ENCODE measurements at places on chromosomes 1 and 21. TPM values are rescaled to one million over a fixed set of nuclear protein-coding genes. Genes with fewer than 3 reads are reported as not detected.
A peak's percentile ranks its signal among the peaks of the same experiment; 100 is the strongest.

- H3K27ac ChIP-seq, result no peak overlapping the region
- H3K4me3 ChIP-seq, result no peak overlapping the region
- H3K4me1 ChIP-seq, result no peaks in the 10 kb centered on the region
- DNase-seq, result peak; percentile 59
- H3K27me3 ChIP-seq, result no peaks in the 10 kb centered on the region
Measured at GRCh38 chr1:30635391-30635975, 87.9 kb downstream of the MATN1 start.

GRCh38 chr1:7265771-7266371, 480.6 kb downstream of the CAMTA1 start:
- no peaks in the 10 kb centered on the region for H3K36me3 ChIP-seq
- H3K27ac ChIP-seq, result no peak overlapping the region
- H3K27me3 ChIP-seq, result no peaks in the 10 kb centered on the region
- no peak overlapping the region for H3K4me3 ChIP-seq
- no peak for DNase-seq

DNA sequence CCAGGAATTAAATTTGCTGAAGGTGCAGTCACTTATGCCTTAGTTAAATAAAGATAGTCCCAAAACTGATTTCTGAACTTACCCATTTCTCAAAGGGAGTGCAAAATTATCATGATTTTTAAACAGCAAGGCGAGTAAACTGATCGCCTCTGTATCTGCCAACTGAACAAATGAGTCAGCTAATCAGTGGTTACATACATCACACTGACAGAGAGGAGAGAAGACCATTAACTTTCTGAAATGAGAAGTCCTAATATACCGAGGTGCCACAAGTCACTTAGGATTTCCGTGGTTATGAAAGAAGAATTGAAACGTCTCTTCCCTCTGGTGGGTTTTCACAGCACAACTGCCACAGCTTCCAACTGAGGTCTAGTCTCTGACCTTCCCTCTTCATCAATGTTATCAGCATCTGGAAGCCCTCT, 400.7 kb downstream of the SMYD3 start:
- DNase-seq, result no peak
- H3K36me3 ChIP-seq, result no peaks in the 10 kb centered on the region
- no peak overlapping the region for H3K27ac ChIP-seq
- no peaks in the 10 kb centered on the region for H3K4me1 ChIP-seq
- H3K4me3 ChIP-seq, result no peak overlapping the region

- no peak overlapping the region for H3K4me3 ChIP-seq
- H3K27me3 ChIP-seq, result no peaks in the 10 kb centered on the region
- no peak overlapping the region for H3K27ac ChIP-seq
- H3K36me3 ChIP-seq, result peaks cover 3% of the 10 kb centered on the region
- H3K4me1 ChIP-seq, result peaks cover 2% of the 10 kb centered on the region
- DNase-seq, result no peak
Measured at GRCh38 chr1:111474106-111474505, 322 bp downstream of the C1orf162 start.

DNA sequence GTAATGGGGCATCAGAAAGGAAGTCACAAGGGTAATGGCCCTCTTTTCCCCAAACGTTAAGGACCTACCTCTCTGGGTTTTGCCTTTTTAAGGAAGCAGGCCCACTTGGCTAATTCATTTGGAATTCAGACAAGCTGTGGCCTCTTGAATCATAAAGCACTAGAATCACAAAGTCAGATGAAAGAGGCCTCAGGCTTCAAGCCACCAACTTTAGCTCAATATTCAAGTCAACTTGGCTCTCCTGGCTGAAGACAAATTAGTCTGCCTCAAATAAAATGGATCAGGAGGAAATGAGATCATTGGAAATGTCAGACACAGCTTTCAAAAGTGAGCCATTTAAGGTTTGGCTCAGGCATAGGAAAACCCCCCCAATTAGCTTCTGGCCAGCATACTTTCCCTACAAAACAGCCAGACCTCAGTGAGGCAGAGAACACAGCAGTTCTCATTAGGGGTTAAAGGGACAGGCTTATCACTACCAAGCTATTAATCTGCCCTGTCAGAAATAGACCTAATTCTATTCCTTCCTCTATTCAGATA, 34.3 kb downstream of the SLC35D1 start:
- no peak for DNase-seq
- no peaks in the 10 kb centered on the region for H3K27me3 ChIP-seq
- no peaks in the 10 kb centered on the region for H3K36me3 ChIP-seq

MUTYH gene
- total RNA-seq, result 19.8 TPM

- H3K27me3 ChIP-seq, result no peaks in the 10 kb centered on the region
- no peak overlapping the region for H3K27ac ChIP-seq
- H3K4me1 ChIP-seq, result no peaks in the 10 kb centered on the region
- H3K4me3 ChIP-seq, result no peak overlapping the region
- peak; percentile 23 for DNase-seq
Measured at GRCh38 chr1:4017636-4018365, 117.7 kb upstream of the C1orf174 start.

- no peaks in the 10 kb centered on the region for H3K4me1 ChIP-seq
- DNase-seq, result no peak
- H3K27me3 ChIP-seq, result no peaks in the 10 kb centered on the region
- no peaks in the 10 kb centered on the region for H3K36me3 ChIP-seq
- H3K27ac ChIP-seq, result no peak overlapping the region
Measured at GRCh38 chr1:44049839-44050238, 18.6 kb upstream of the SLC6A9 start.

FAM163A gene
- total RNA-seq, result not detected

FAAH gene
- total RNA-seq, result 7.3 TPM

- H3K4me3 ChIP-seq, result no peak overlapping the region
- H3K4me1 ChIP-seq, result peaks cover 3% of the 10 kb centered on the region
- H3K27ac ChIP-seq, result no peak overlapping the region
- H3K27me3 ChIP-seq, result no peaks in the 10 kb centered on the region
- peak; percentile 83 for DNase-seq
Measured at GRCh38 chr1:229582011-229582694, 23.6 kb upstream of the ABCB10 start.

- no peak overlapping the region for H3K4me3 ChIP-seq
- H3K27me3 ChIP-seq, result no peaks in the 10 kb centered on the region
- no peak overlapping the region for H3K27ac ChIP-seq
- H3K36me3 ChIP-seq, result no peaks in the 10 kb centered on the region
- DNase-seq, result no peak
Measured at GRCh38 chr1:65491472-65491871, 71.0 kb downstream of the LEPR start.

DNA sequence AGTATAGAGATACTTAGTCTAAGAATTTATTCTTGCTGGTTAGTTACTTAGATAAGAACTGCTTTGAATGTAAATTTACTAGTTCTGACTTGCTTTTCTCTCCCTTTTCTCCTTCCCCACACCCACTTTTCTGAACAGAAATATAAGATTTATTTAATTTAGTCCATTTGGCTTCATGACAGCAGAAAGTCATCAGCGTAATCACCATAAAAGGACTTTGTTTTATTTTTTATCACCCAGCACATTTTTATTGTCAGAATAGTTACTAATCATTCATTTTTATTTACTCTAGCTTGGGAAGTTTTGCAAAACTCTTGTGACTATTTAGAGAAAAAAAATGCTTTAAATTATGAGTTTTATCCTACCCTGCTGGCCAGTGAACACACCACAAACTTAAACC, 197.2 kb downstream of the CHRM3 start:
- H3K4me3 ChIP-seq, result no peak overlapping the region
- no peaks in the 10 kb centered on the region for H3K27me3 ChIP-seq
- H3K27ac ChIP-seq, result no peak overlapping the region
- H3K36me3 ChIP-seq, result no peaks in the 10 kb centered on the region

- H3K36me3 ChIP-seq, result no peaks in the 10 kb centered on the region
- no peak overlapping the region for H3K27ac ChIP-seq
- no peaks in the 10 kb centered on the region for H3K27me3 ChIP-seq
- H3K4me3 ChIP-seq, result no peak overlapping the region
Measured at GRCh38 chr1:160580221-160580812, 1.0 kb upstream of the CD84 start.

DNA sequence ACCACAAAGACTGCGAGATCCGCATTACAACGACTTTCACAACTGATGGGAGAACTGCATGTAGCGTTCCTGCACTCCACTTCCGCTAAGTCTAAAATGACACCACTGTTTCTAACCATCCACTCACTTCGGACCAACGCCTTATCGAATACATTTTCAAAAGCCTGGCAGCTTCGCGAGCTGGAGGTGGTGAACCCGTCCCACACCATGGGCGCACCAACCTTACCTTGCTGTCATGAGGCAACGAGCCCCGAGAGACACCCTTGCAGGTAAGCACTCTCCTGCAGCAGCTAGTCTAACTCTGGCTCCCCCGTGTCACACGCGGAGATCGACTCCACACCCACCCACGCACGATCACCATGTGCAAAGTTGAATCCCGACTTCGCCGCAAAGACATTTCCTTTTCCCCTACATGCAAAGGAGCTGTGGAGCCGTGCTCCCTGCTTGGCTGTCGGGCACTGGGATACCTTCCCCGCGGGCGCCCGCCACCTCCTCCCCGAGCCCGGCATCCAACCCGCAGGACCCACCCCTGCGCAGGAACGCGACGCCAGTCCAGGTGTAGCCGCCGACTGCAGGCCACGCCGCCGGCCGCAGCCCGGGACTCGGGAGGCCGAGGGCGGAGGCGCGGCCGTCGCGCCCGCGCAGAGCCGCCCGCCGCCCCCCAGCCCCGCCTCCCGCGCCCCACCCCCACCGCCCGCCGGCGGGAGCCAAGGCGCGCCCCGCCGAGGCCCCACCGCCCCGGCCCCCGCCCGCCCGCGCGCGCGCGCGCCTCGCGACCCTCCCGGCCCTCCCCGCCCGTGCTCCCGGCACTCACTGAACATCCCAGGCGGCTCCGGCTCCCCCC, 629 bp downstream of the TAF5L start:
- H3K4me3 ChIP-seq, result peak overlapping the region; percentile 80
- peaks cover 7% of the 10 kb centered on the region for H3K4me1 ChIP-seq
- peak overlapping the region; percentile 80 for H3K27ac ChIP-seq
- H3K27me3 ChIP-seq, result no peaks in the 10 kb centered on the region

LMX1A gene
- total RNA-seq, result 0.84 TPM

- no peak overlapping the region for H3K27ac ChIP-seq
- DNase-seq, result no peak
- no peaks in the 10 kb centered on the region for H3K27me3 ChIP-seq
Measured at GRCh38 chr21:45543710-45544448, 1.6 kb upstream of the SLC19A1 start.

DNA sequence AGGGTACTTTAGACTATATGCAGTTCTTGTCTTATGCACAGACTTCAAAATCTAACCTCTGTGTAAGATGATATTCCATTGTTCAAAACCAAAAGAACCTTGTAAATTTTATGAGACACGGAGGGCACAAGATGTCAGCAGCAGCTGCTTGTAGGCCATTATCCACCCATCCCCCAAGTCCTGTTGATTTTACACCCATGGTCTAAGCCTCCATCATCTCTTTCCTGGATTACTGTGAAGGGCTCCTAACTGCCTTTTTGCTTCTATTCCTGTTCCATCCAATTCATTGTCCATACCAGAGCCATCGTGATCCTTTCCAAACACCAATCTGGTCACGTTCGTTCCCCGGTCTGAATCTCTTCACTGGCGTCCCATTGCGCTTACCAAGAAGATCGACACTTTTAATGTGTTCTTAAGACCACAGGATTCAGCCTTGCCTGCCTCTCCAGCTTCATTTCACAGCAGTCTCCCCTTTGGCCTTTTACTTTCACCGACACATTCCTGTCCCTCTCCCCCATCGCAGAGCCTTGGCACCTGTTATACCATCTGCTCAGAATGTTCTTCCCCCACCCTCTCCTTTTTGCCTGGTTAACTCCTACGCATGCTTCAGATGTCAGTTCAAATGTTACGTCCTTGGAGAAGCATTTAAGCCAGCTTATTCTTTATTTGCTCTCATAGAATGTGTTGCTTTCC, 107.3 kb upstream of the POU3F1 start:
- no peak overlapping the region for H3K4me3 ChIP-seq
- H3K27me3 ChIP-seq, result no peaks in the 10 kb centered on the region
- H3K36me3 ChIP-seq, result no peaks in the 10 kb centered on the region

TP73 gene
- not detected for total RNA-seq

- H3K27me3 ChIP-seq, result no peaks in the 10 kb centered on the region
- no peaks in the 10 kb centered on the region for H3K4me1 ChIP-seq
- no peaks in the 10 kb centered on the region for H3K36me3 ChIP-seq
Measured at GRCh38 chr21:16608209-16608830, 878.5 kb downstream of the USP25 start.

PLPPR5 gene
- total RNA-seq, result not detected

- no peak for DNase-seq
- no peaks in the 10 kb centered on the region for H3K4me1 ChIP-seq
- H3K27ac ChIP-seq, result no peak overlapping the region
- no peaks in the 10 kb centered on the region for H3K36me3 ChIP-seq
Measured at GRCh38 chr1:244104309-244105060, 53.4 kb downstream of the ZBTB18 start.

MTARC1 gene
- 8.1 TPM for total RNA-seq

- no peaks in the 10 kb centered on the region for H3K36me3 ChIP-seq
- no peaks in the 10 kb centered on the region for H3K27me3 ChIP-seq
Measured at GRCh38 chr1:28966617-28967016, 52.2 kb downstream of the EPB41 start.

DNA sequence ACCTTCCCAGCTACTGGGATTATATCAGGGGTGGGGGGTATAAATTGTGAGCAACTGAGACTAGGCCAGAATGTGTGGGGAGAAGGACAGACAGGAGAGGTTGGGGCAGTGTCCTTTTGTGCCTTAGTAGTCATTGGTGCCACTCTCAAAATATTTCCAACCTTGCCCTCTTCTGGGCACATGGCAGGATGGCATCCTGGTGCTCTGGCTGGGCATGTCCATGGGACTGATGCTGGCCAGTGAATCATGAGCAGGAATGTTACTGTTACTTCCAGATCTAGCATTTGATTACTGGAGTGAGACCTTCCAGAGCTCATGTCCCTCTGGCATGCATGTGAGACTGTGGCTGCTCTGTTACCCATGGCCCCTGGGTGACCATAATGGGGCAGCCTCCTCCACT, 151.2 kb downstream of the MATN1 start:
- no peaks in the 10 kb centered on the region for H3K36me3 ChIP-seq
- H3K27me3 ChIP-seq, result no peaks in the 10 kb centered on the region
- no peaks in the 10 kb centered on the region for H3K4me1 ChIP-seq
- no peak overlapping the region for H3K4me3 ChIP-seq
- no peak for DNase-seq

TSACC gene
- total RNA-seq, result not detected

DNA sequence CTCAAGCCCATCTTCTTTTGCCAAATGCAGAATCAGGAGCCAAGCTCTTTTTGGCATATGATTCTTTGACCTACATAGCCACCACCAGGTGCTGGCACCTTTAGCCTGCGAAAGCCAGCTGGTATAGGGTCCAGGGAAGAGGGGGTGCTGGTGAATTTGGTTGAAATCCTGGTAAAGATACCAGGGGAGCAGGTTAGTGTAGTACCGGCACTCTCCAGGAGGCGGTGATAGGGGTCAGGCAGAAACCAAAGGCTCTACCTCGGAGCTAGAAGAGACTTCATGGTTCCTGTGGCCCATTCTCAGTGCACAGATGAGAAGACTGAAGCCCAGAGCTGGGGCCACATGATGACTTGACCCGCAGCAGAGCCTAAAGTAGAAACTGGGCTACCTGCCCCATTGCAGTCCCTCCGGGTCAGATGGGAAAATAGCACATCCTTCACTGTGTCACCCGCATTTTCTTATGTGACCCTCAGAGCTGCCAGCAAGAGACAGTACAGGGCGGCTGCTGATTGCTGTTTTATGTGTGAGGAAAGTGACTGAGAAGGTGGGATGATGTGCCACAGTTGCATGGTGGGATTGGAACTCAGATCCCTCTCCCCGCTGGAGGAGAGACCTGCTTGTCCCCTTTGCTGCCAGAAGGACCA, 36.0 kb upstream of the IL19 start:
- no peaks in the 10 kb centered on the region for H3K27me3 ChIP-seq
- no peak overlapping the region for H3K27ac ChIP-seq
- H3K4me3 ChIP-seq, result no peak overlapping the region
- peak; percentile 83 for DNase-seq

GRCh38 chr1:234608911-234609690, 877 bp downstream of the IRF2BP2 start:
- peak overlapping the region; percentile 92 for H3K4me3 ChIP-seq
- H3K27me3 ChIP-seq, result no peaks in the 10 kb centered on the region
- peak; percentile 84 for DNase-seq
- H3K4me1 ChIP-seq, result peaks cover 5% of the 10 kb centered on the region
- peak overlapping the region; percentile 99 for H3K27ac ChIP-seq
- peaks cover 4% of the 10 kb centered on the region for H3K36me3 ChIP-seq

Measured in aorta (tissue), 5 donors.